Naive thymus-derived CD8-positive, alpha-beta T cell (primary cell): ENCODE measurements at places on chromosomes 12 and 14.

DNA sequence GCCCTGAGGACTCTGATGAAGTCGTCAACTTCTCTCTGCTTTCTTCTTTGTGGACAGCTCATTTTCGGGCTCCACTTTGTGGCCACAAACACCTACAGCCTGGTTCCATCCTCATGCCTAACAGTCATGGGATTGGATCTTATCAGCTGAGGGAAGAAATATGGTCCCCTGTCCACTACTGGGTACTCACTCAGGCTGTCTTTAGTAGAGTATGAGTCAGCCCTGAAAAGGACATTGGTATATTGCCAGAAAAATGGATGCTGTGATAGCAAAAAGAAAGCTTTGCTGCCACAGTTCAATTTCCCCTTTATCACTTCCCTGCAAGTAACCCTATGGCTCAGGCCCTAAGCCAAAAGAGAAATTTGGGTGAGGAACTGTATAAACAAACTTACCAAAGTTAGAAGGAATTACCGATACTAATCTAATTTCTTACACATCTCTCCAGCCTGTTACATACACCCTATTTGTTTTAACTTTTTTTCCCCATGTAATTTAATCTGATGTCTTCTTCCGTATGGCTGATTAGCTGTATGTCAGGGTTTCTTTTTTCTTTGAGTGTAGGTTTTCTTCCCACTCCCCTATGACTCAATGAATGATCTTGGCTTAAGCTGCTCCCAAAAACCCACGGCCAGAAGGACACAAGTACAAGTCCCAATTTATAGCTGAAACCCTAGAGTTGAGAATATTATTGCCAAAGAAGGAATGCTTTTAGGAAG, 29.1 kb downstream of the MTHFD1 start:
- no peak for DNase-seq
- peaks cover 82% of the 10 kb centered on the region for H3K36me3 ChIP-seq
- no peak overlapping the region for H3K27ac ChIP-seq
- no peaks in the 10 kb centered on the region for H3K27me3 ChIP-seq

GRCh38 chr12:45914090-45914489, 76.3 kb downstream of the SCAF11 start:
- H3K27me3 ChIP-seq: no peaks in the 10 kb centered on the region
- peaks cover 9% of the 10 kb centered on the region for H3K36me3 ChIP-seq
- H3K4me3 ChIP-seq: no peak overlapping the region
- no peak overlapping the region for H3K27ac ChIP-seq
- DNase-seq: no peak

DNA sequence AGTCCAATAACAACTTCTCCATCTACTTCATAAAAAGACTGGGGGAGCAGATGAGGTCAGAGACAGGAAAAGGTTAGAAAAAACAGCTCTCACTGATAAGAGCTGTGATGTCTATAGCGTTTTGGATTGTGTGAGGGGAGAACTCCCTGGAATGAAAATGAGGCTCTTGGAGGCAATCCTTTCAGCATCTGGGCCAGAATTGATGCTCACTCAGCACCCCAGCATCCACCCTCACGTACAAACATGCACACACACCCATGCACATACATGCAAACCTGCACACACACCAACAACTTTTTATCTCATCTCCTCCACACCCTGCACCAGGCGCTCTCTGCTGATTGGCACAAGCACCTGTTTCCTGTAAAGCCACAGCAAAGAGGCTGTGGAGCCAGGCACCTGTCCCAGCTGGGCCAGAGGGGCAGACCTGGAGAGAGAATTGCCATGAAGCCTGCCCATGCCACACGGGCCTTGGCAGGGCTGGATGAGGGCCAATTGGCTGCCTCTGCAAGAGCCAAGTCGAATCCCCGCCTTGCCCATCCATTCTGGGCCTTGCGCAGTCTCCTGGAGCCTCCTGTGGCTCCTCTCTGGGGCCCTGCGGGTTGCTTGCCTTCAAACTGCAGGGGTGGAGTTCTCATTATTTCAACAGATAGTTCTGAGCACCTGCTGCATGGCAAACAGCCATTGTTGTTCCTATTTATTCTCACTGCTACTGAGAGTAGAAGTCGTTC, 53.1 kb downstream of the SYNE3 start:
- DNase-seq: peak; percentile 82
- no peaks in the 10 kb centered on the region for H3K27me3 ChIP-seq
- peaks cover 21% of the 10 kb centered on the region for H3K36me3 ChIP-seq
- peak overlapping the region; percentile 81 for H3K4me3 ChIP-seq
- H3K27ac ChIP-seq: peak overlapping the region; percentile 99

- H3K4me3 ChIP-seq: no peak overlapping the region
- no peak overlapping the region for H3K27ac ChIP-seq
- no peaks in the 10 kb centered on the region for H3K36me3 ChIP-seq
- no peak for DNase-seq
Observed at GRCh38 chr12:75558287-75558686, 46.9 kb upstream of the KRR1 start.

- H3K36me3 ChIP-seq: no peaks in the 10 kb centered on the region
- no peaks in the 10 kb centered on the region for H3K27me3 ChIP-seq
Observed at GRCh38 chr12:79322905-79323304, 367.9 kb downstream of the PAWR start.

DNA sequence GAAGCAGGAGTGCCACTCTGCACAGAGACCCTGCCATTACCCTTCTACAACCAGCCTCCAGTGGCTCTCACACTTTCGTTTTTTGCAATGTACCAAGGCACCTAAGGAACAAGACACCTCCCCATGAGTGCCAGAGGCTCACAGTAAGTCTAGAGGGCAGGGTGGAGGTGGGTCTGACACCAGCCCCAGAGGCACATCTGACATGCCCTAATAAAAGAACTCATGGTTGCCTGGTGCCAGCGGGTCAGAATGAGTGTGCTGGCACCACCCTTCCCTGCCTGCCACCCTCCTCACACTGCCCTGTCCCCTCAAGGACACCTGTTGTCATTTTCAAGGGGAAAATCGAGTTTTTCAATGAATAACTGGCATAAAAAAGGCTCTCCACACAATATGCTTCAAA, 161.2 kb downstream of the FOXN3 start:
- H3K4me1 ChIP-seq: peaks cover 41% of the 10 kb centered on the region
- peak overlapping the region; percentile 25 for H3K27ac ChIP-seq
- no peak overlapping the region for H3K4me3 ChIP-seq
- H3K27me3 ChIP-seq: no peaks in the 10 kb centered on the region

- no peak for DNase-seq
- H3K4me3 ChIP-seq: no peak overlapping the region
- no peaks in the 10 kb centered on the region for H3K36me3 ChIP-seq
- H3K4me1 ChIP-seq: no peaks in the 10 kb centered on the region
Observed at GRCh38 chr14:80762641-80763228, 178.8 kb downstream of the CEP128 start.

DNA sequence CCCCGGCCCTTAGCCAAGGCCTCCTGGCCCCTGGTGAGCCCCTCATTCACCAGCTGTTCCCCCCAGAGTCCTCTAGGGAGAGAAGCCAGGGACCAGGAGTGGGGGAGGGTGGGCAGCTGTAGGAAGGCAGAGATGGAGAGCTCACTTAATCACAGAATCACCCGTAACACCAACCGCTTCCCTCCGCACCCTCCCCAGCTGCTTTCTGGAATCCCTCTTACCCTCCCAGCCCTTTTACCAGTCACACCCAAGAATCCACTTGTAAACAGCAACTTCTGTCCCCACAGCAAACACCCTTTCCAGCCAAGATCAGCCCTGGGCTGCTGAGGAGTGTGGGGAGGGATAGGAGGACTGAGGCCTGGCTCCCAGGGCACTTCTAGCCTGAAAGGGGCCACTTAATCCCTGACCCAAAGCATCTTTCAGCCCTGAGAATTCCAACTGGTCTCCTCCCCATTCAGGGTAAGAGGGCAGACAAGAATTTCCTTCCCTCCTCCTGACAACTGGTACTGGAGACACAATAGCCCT, 18.8 kb downstream of the NCKAP5L start:
- DNase-seq: no peak
- H3K4me1 ChIP-seq: peaks cover 12% of the 10 kb centered on the region
- H3K4me3 ChIP-seq: no peak overlapping the region
- H3K27me3 ChIP-seq: no peaks in the 10 kb centered on the region
- H3K36me3 ChIP-seq: no peaks in the 10 kb centered on the region

- H3K27me3 ChIP-seq: no peaks in the 10 kb centered on the region
- no peaks in the 10 kb centered on the region for H3K36me3 ChIP-seq
- no peak for DNase-seq
- H3K4me1 ChIP-seq: no peaks in the 10 kb centered on the region
Observed at GRCh38 chr14:63960926-63961567, 108.2 kb downstream of the SYNE2 start.

DNA sequence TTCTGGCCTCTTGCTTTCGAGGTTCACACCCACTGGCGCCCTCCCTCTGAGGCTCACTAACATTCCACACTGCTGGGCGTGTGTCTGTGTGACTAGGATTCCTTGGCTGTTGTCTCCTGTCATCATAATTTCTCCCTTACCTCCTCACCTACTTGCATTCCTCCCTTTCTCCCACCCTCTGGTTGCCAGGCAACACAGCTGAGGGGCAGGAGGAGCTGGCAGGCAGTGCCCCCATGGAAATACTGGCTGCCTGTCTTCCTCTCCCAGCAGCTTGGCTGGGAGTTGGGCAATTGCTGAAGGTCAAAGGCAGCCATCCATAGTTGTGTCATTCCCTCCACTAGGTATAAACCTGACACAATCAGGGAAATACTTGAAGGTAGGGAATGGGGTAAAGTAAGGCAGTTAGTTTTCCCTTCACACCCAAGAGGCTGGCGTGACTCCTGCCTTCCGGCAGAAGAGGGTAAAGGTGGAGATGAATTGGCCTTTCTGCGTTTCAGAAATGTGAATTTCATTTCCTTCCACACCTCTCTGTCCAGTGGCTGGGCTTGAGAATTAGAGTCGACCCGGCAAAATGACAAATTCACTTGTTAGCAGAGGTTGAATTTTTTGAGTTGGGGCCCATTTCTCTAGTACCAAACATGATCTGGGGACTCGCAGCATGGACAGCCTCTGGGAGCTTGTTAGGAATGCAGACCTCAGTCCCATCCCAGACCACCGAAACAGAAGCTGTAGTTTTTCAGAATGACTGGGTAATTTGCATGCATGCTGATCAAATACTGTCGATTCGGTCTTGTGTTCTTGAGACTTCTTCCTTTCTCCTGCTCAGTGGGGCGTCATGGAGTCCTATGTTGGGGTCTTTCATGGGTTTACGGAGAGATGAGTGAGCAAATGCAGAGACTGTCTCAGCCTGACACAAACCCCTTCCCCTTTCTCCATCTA, 24.3 kb upstream of the EMP1 start:
- no peaks in the 10 kb centered on the region for H3K4me1 ChIP-seq
- H3K27ac ChIP-seq: no peak overlapping the region
- no peaks in the 10 kb centered on the region for H3K36me3 ChIP-seq
- H3K4me3 ChIP-seq: no peak overlapping the region
- no peak for DNase-seq
- no peaks in the 10 kb centered on the region for H3K27me3 ChIP-seq
